Pulmonary artery endothelial cell (primary cell): ENCODE measurements at places on chromosomes 3 and 15. TPM values are rescaled to one million over a fixed set of nuclear protein-coding genes. Genes with fewer than 3 reads are reported as not detected.

PLAAT1 gene
- 0.14 and 0.26 TPM in 2 replicates for total RNA-seq

TRPC1 gene
- total RNA-seq: 14.5 and 15.0 TPM in 2 replicates

EPHA3 gene
- not detected in 2 replicates for total RNA-seq

AP3S2 gene
- 19.5 and 35.1 TPM in 2 replicates for total RNA-seq

CCR8 gene
- not detected in 2 replicates for total RNA-seq

DAZL gene
- not detected in 2 replicates for total RNA-seq

MLF1 gene
- total RNA-seq: 4.3 and 6.3 TPM in 2 replicates

IGF2BP2 gene
- 56.4 and 62.0 TPM in 2 replicates for total RNA-seq

THPO gene
- 0.07 TPM in 1 of 2 replicates, not detected in the other for total RNA-seq

INKA1 gene
- total RNA-seq: 20.4 and 21.5 TPM in 2 replicates

RPN1 gene
- total RNA-seq: 583 and 745 TPM in 2 replicates

SLC12A8 gene
- 0.20 and 0.42 TPM in 2 replicates for total RNA-seq

LYZL4 gene
- total RNA-seq: not detected in 2 replicates

ITPKA gene
- 0.46 and 2.8 TPM in 2 replicates for total RNA-seq

DHFR2 gene
- 2.6 and 3.0 TPM in 2 replicates for total RNA-seq

SLC6A1 gene
- under 0.01 TPM in 1 of 2 replicates, not detected in the other for total RNA-seq

TAMM41 gene
- total RNA-seq: 3.7 and 5.3 TPM in 2 replicates

GMNC gene
- total RNA-seq: not detected in 2 replicates

LRRC31 gene
- total RNA-seq: not detected in 2 replicates

TMEM207 gene
- total RNA-seq: not detected in 2 replicates

FRMD4B gene
- 96.7 and 103 TPM in 2 replicates for total RNA-seq

GOLGA6L7 gene
- total RNA-seq: not detected in 2 replicates

CCDC191 gene
- 1.3 TPM in 2 replicates for total RNA-seq

CSPG4 gene
- under 0.01 and 0.04 TPM in 2 replicates for total RNA-seq

RAD51 gene
- total RNA-seq: 9.2 and 12.9 TPM in 2 replicates

B3GALNT1 gene
- total RNA-seq: 38.7 and 41.2 TPM in 2 replicates

FAM98B gene
- total RNA-seq: 7.0 and 13.3 TPM in 2 replicates

DUOX1 gene
- total RNA-seq: not detected in 2 replicates

SLC22A13 gene
- total RNA-seq: 0.13 and 0.18 TPM in 2 replicates

CCR9 gene
- total RNA-seq: not detected in 2 replicates

WDR76 gene
- total RNA-seq: 18.1 and 22.8 TPM in 2 replicates

CILP gene
- total RNA-seq: not detected in 2 replicates

ALG1L2 gene
- total RNA-seq: not detected in 2 replicates

GPR27 gene
- not detected in 2 replicates for total RNA-seq

KNG1 gene
- total RNA-seq: not detected in 2 replicates

MORC1 gene
- total RNA-seq: not detected in 2 replicates
